ENCODE measurements at places on chromosomes 5 and 9. TPM values are rescaled to one million over a fixed set of nuclear protein-coding genes. Genes with fewer than 3 reads are reported as not detected.

DNA sequence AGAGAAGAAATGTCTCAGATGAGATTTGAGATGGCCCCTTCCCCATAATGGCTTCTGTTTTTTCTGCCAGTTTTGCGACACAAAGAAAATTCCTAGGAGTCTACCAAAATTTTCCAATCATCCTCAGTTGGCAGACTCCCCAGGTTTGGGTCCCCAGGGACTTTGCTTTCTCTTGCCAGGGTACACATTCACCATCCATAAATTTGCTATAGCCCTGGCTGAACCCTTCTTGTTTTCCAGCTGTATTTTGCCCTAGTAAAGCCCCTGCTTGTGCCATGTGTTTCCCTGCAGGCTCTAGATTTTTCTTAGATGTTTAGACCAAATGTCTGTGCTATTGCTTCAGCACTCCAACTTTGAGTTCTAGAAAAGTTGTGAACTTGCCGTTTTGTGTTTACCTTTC is 283.2 kb downstream of the ANXA1 start:
- no peak for DNase-seq

- DNase-seq: no peak
Measured at GRCh38 chr5:67426961-67427849, 230.6 kb upstream of the CD180 start.

DNA sequence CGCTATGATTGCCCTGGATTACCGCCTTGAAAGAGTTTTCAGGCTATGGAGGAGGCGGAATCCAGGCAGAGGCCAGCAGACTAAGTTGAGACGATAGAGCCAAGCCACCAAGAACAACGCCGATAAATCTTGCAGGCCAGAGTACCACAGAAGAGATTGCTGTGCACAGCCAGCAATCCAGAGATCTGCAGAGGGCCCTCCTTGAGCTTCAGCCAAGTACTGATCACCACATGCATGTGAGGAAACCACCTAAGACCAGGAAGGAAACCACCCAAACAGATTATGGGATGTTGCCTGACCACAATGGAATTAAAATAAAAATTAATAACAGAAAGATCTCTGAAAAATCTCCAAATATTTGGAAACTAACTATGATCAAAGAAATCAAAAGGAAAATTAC is 74.9 kb downstream of the GCNT4 start:
- no peak for DNase-seq

DNA sequence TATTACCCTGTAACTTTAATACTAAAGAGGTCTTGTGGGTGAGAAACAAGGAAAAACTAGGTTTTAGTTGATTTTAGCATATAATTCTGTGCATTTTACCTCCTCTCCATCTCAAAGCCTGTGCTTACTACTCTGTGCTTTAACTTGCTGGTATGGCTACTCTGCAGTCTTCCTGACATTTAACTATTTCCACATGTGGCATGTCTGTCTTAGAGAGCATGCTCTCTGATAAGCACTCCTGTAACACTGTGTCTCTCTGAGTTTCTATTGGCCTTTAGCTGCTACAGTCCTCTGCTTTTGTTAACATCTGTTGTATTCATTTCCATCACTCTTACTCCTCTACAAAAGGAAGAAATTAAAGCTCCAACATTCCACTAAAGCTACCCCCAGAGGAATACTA is 418.3 kb downstream of the RAB3C start:
- DNase-seq: no peak

- DNase-seq: no peak
Measured at GRCh38 chr5:159777049-159777660, 139.1 kb upstream of the ADRA1B start.

DNA sequence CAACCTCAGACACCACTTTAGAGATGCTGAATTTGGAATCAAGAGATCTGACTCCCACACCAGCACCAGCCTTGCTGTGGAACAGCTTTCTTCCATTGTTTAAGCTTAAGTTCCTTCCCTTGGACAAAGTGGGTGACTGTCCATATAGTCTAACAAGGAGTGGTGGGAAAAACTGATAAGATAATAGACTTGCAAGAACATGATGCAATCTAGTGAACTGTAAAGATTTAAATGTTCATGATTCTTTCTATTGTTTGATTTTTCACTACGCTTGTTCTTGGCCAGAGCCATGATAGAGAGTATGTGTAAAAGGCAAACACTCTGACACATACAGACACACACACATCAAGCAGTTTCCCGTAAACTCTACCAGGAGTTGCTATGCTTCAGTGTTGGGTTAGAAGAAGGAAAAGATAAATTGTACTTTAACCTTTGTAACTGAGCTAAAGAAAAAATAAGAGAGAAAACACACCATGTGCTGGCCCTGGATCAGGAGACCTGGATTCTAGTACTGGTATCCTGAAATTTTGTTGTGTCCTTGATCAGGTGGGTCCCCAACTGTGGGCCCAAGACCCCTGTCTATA is 94.3 kb downstream of the PAPPA start:
- DNase-seq: no peak

DNA sequence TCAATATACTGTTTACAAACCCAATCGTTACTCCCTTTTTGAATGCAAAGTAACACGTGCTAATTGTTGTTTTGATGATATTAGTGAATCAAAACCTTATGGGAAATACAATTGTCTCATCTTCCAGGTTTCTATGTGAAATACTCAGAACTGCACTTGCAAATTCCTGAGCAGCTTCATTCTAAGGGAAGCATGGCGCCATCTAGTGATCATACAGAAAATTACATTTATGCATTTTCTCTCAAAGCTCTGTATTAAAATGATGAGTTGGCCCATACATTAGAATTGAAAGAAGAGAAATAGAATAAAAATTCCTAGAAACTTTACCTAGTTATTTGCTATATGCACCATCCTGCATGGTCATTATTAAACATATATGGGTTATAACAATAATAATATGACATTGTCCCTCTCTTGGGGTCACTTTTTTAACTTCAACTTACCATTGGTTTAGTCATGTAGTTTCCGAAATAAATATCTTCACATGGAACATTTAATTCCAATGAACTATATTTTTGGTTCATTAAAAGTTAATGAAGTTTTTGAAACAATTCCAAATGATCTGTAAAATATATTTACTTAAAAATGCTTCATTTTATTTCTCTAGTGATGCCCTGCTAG is 220.0 kb downstream of the PDE4D start:
- DNase-seq: peak; percentile 28

DNA sequence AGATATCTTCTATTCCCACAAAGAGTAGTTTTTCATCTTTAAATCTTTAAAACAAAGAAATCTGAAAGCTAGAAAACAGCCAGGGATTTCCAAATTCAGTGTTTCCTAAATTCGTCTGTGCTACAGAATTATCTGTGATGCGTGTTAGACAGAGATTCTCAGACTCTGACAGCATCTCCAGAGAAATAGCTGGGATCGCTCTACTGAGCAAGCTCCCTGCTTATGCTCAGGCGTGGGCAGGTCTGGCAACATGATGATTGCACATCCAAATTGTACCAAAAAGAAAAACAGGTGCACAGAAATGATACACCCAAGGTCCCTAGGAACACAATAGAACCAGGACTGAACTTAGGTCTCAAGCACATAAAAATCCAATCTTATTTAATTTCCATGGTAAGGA is 22.8 kb upstream of the CRHBP start:
- no peak for DNase-seq

GRCh38 chr9:110156416-110156815 is 51.5 kb downstream of the C9orf152 start:
- no peak for DNase-seq

- no peak for DNase-seq
Measured at GRCh38 chr5:97922776-97923175, 739.7 kb upstream of the RIOK2 start.

GRCh38 chr5:129496421-129496820 is 36.3 kb downstream of the ADAMTS19 start:
- no peak for DNase-seq

DNA sequence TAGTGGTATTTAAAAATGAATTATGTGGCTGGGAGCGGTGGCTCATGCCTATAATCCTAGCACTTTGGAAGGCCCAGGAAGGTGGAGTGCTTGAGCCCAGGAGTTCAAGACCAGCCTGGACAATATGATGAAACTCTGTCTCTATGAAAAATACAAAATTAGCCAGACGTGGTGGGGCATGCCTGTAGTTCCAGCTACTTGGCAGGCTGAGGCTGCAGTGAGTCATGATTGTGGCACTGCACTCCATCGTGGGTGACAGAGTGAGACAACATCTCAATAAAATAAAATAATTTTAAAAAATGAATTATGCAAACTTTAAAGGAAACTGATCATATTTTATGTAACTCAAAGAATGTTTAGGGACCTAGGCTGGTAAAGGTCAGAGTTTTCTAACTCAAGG is 310.8 kb upstream of the DMRT1 start:
- DNase-seq: no peak

- DNase-seq: no peak
Measured at GRCh38 chr9:33291031-33291397, 698 bp downstream of the NFX1 start.

DNA sequence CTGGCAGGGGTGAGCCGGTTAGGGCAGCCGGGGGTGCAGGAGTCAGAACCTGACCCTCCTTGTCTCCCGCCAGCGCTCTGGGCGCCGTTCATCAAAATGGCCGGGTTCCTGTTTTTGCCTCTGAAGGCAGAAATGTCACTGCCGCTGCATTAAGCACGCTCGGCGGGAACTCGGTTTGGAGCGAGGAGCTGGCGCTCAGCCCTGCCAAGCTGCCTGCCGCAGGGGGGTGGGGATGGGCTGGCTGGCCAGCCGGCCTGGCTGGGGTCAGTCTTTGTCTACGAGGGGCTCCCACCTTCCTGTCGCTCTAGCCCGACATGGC is 63.7 kb downstream of the CXXC5 start:
- DNase-seq: no peak

Gene SLC6A3
- not detected for total RNA-seq

Gene FOXD4L5
- not detected for total RNA-seq

Gene FBXO10
- 5.1 TPM for total RNA-seq

Gene SLC36A2
- not detected for total RNA-seq

Gene FOXD1
- 10.4 TPM for total RNA-seq

Gene PLAC8L1
- total RNA-seq: not detected

Gene RASEF
- 0.16 TPM for total RNA-seq

Gene GPR150
- total RNA-seq: not detected

All from SJSA1 (cell line).